Activated CD4-positive, alpha-beta T cell treated with anti-CD3 and anti-CD28 coated beads for 36 hours (primary cell): ENCODE measurements at places on chromosomes 5 and 9. TPM values are rescaled to one million over a fixed set of nuclear protein-coding genes. Genes with fewer than 3 reads are reported as not detected.

GRCh38 chr5:146068977-146069779 is 36.2 kb downstream of the PLAC8L1 start:
- no peaks in the 10 kb centered on the region for H3K36me3 ChIP-seq
- DNase-seq: no peak
- H3K27ac ChIP-seq: no peak overlapping the region
- peaks cover 6% of the 10 kb centered on the region for H3K27me3 ChIP-seq
- H3K4me3 ChIP-seq: no peak overlapping the region
- H3K4me1 ChIP-seq: no peaks in the 10 kb centered on the region

The NKD2 gene
- 0.86 TPM for total RNA-seq

GRCh38 chr9:112408819-112409218 is 28.9 kb downstream of the HSDL2 start:
- DNase-seq: no peak
- H3K27me3 ChIP-seq: no peaks in the 10 kb centered on the region
- H3K4me3 ChIP-seq: no peak overlapping the region

GRCh38 chr5:180289966-180290365 is 1.9 kb downstream of the MAPK9 start:
- peaks cover 40% of the 10 kb centered on the region for H3K4me1 ChIP-seq
- no peak for DNase-seq
- H3K4me3 ChIP-seq: no peak overlapping the region
- peaks cover 23% of the 10 kb centered on the region for H3K36me3 ChIP-seq
- H3K27ac ChIP-seq: no peak overlapping the region

DNA sequence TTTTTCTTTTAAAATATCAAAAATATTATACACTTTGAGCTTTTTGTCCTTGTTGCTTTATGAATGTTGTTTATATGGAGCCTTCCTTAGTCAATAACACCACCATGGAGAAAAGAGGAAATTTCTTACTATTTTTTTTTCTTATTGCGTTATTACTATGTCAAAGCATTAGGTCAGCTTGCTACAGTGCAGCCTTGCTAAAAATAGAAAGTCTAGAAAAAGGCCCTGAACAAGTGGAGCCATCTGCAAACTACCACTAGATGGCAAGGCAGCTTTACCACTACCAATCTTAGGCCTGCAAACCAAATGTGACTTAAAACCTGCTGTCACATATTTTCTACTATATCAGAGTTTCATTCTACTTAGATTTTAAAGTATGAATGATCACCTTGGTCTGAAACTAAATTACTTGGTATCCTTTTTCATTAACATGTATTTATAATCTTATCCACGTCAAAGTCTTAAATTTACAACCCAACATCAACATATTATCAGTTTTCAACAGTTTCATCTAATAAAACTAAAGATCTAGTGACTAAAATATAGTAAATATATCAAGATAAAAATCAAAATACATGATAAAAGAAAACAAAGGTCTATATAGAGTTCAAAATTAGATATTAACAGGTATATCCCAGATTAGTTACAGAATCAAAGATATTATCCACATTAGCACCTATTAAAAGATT is 113.1 kb upstream of the ACOT12 start:
- no peak overlapping the region for H3K27ac ChIP-seq
- peaks cover 7% of the 10 kb centered on the region for H3K36me3 ChIP-seq
- H3K4me3 ChIP-seq: no peak overlapping the region

DNA sequence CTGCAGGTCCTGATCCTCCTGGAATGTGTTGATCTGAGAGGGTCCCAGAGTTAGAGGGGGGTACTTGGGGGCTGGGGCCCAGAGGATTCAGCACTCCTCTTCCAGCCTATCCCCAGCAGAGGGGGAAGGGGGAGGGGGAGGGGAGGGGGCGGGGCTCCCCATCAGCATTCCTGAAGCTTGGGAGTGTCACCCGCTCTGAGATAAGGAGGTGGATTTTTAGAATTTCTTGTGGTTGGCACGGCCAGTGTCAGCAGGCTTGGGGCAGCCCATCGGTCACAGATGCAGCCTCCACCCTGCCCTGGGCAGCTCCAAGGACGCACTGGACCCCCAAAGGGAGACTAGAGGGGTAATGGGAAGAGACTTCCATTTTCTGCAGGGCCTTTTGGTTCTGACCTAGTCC is 5.3 kb downstream of the FGF18 start:
- H3K4me1 ChIP-seq: peaks cover 6% of the 10 kb centered on the region
- no peak overlapping the region for H3K4me3 ChIP-seq
- DNase-seq: no peak
- peaks cover 21% of the 10 kb centered on the region for H3K27me3 ChIP-seq
- no peaks in the 10 kb centered on the region for H3K36me3 ChIP-seq

The NME5 gene
- not detected for total RNA-seq

DNA sequence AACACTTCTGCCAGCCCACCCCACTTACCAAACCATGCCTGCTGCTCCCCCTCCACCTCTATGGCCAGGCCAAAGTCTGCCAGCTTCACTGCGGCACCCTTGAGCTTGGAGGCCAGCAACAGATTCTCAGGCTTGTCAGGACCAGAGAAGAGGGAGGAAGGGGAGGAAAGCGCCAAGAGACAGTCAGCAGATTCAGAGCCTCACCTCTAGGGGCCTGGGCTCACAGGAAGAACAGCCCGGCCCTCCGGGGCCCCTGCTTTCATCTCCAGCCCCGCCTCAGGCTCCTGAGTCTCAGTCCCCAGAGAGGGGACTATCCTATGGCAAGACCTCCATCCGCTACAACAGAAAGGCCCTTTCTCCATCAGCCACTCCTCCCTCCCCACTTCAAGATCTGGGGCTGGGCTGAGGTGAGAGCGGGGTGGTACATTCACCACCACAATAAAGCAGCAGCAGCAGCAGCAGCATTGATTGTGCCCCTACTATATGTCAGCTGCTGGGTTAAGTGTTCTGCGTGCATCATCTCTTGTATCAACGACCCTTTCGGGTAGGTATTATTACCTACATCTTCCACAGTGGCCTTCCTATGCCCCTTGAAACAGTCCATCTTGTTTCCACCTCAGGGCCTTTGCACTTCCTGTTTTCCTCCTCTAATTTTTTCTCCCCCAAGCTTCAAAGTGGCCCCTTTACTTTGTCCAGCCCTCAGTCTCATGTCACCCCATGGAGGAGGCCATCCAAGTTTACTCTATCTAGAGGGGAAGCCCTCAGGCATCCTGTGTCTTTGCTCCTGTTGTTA is 36.0 kb downstream of the CAMK2A start:
- no peak overlapping the region for H3K27ac ChIP-seq
- H3K27me3 ChIP-seq: no peaks in the 10 kb centered on the region
- no peaks in the 10 kb centered on the region for H3K36me3 ChIP-seq
- H3K4me1 ChIP-seq: no peaks in the 10 kb centered on the region
